ENCODE measurements at places on chromosomes 11 and 22.

DNA sequence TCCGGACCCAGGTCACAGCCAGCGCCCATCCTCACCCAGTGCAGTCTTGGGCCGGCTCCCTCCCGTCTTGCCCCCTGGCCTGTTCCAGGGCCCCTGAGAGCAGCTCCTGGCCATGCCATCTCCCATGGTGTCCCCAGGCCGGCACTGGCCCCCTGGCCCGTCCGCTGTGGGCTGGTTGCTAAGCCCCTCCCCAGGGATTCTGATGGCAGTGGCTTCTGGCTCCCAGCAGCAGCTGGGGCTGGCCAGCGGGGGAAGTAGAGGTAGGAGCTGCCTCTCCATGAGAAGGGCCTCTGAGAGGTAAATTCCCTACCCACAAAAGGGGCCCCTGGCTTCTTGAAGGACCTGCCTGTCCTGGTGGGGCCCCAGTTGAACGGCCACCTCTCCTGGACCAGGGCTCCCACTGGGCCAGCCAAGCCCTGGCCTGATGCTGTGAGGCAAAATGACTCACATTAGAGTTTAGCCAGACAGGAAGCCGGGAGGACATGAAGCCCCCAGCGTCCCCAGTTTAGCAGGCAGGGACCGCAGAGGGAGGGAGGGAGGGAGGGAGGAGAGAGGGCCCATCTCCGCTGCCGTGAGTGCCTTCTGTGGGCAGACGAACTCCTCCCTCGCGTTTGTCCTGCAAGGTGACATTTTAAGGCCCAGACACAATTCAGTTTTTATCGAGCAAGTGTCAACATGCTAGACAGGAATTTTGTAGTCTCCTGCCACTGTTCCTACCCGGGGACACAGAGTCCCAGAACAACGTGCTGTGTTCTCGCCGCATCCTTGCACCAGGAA is 32.9 kb upstream of the GAL start:
- no peak for DNase-seq

DNA sequence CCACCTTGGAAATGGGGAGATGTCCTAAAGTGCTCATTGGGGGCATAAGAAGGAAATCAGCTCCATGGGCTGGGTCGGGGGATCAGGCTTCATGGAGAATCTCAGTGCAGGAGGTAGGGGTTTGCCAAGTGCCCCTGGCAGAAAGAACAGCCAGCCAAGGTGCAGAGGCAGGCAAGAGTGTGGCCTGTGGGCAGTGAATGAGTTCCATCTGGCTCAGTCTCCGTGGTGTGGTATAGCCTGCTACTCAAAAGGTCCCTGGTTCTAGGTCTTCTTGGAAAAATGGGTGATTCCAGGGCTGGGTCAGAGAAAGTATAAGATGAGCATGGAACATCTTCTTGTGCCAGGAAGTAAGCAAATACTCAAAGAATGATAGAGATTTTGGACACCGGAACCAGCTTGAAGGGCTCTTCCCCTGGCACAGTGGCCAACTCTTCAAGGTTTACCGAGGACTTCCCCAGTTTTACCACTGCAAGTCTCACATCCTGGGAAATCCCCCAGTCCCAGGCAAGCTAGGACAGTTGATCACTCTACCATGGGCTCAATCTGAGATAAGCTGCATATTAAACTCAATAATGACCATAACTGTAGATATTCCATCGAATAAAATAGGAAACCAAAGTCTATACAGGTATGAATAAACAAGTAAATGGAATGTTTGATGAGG is 10.6 kb upstream of the ARAP1 start:
- no peak for DNase-seq

- no peak for DNase-seq
These were observed 16.7 kb upstream of the MYEOV start for GRCh38 chr11:69277074-69277809.

GRCh38 chr22:19607192-19608002 is 83.2 kb upstream of the CLDN5 start:
- DNase-seq = peak; percentile 73

DNA sequence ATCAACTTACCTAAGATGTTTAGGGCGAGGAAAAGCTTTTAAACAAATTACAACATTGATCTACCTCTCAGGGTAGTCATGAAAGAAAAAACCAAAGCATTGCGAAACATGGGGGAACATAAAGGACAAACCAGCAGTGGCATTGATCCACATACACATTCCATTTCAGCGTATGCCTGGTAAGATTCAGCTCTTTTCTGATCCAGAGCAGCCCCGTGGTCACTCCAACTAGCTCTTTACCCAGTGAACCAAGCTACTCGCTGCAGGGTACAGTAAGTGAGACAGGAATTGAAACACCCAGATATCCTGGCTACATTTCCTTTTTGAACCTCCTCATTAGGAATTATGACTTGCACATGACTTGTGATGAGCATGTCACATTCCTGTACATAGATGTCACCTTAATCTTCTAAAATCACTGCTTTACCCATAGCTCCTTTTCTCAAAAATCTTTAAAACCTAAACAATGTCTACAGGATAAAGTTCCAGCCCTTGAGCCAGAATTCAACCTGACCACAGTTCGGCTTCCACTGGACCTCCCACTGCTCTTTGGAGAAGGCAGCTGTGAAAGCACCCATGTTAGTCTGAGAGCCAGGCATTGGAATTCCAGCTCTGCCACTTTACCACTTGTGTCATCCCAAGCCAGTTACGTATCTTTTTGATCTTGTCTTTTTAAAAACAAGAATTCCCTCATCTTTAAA is 42.9 kb upstream of the AKIP1 start:
- DNase-seq = no peak

DNA sequence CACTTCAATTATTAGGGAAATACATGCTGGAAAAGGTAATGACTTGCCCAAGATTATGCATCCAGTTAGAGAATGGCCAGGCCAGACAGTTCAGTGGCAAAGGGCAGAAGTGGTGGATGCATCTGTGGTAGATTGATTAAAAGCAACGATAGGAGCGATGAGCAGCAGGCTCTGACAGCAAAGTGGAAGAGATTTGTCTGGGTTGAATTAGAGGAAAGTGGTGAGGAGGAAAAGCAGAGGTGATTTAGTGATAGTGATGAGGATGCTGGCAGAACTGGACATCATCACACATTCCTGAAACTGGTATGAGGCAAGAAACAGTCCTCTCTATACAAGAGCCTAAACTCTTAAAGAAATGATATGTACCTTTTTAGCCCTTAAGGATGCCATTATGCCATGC is 12.5 kb downstream of the HSD17B12 start:
- DNase-seq = no peak

DNA sequence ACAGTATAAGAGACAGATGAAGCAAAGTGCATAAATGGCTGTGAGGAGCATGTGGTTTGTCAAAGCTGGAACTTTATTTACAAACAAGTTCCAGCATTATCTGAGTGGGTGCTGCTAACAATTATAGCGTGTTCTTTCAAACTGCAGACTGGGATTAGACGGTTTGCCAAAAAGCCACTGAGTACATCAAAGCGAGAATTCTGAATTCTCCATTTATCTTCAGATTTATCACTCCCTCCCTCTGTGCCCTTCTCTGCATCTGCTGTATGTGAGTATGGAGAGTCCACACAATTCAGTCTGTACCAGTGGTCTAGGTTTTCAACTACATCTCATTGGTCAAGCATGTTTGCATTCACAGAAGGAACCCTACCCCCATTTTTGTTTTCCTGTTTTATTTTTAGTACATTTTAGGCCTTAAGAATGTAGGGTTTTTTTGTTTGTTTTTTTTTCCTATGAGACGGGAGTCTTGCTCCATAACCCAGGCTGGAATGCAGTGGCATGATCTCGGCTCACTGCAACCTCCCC is 18.1 kb upstream of the INCENP start:
- DNase-seq = no peak

DNA sequence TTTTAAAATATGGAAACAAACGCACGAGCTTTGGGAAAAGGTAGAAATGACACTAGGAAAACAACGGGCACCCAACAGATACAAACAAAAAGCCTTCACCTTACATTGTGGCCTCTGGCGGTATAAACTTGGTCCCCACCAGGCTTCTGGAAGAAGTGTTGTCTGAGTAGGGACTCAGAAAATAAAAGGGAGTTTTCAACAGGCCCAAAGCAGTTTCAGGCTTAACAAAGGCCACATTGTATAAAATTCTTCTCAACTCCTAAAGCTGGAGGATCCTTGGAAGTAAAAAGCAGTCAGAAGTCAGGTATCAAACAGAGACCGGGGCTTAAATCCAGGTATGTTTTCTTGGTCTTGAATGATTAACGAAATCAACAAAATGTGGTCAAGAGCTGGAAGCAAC is 61.0 kb downstream of the LARGE1 start:
- no peak for DNase-seq

DNA sequence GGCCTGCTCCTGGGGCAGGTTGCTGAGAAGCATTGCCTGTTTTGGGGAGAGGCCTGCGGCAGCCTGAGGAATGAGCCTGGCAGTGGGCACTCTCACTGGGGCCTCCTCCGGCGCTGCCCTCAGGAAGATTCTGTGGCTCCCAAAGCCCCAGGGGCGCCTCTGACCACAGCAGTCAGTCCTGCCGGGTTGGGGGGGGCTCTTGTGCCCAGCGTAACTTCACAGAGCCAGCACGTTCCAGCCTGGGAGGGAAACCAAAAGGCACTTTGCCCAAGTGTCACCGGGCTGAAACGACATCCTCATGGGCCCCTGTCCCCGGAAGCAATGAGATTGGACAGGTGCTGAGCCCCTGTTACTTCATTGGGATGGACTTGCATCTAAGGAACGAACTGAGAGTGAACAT is 4.3 kb upstream of the LRP5 start:
- no peak for DNase-seq

GRCh38 chr11:119359365-119360214 is 13.1 kb upstream of the MFRP start:
- DNase-seq = no peak

DNA sequence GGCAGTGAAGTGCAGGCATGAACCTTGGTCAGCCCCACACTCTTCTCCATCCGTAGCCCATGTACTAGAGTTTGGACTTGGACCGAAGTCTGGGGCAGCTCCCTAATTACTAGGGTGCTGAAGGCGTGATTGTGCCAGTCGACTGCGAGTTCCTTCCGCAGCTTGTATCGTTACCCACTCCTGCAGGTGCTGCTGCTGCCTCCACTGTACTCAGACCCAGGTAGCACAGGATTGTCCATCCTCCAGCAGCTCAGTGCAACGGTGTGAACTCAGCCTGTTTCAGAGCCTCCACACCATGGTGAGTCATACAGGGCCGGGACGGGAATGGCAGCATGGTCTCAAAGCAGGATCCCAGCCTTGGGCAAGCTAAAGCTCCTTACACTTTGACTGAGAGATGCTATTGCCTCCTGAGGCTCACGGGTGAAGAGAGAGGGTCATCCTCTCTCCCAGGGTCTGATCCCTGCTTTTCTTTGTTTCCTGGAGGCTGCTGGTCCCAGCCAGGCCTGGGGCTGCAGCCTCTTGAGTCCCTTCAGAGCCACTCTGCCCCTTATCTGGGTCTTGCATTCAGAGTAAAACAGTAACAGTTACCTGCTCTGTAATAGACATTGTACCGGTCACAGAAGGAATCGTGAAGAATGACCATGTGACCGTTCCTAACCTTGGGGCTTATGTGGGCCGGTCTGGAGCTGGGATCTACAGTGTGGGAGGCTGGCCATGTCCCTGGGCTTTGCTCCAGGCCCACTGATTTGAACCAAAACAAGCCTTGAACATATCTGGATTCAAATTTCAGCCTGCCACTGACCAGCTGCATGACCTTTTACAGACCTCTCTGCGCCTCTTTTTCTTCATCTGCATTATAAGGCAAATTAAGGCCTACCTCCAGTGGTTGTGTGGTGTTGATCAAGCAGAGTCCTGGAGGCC is 1.7 kb downstream of the TKFC start:
- DNase-seq = no peak

GRCh38 chr11:132111316-132111715 is 740.9 kb downstream of the NTM start:
- DNase-seq = no peak

- no peak for DNase-seq
These were observed 4.7 kb upstream of the PELI3 start for GRCh38 chr11:66462010-66462409.

DNA sequence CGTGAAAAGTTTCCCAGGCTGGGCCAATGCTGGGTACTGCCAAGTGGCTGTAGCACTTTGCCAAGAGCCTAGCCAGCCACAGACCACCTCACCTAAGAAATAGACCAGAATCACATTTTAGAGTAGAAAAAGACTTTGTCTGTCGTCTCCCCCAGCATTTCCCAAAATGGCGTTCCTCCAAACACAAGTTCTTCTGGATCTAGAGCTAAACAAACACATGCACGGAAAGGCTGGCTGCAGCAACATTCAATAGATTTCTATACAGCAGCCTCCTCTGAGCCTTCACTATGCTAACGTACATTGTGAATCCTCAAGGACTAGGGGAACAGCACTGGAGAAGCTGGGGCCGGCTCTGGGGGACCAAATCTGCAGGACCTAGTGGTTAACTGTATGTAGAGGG is 65.0 kb downstream of the EFCAB6 start:
- DNase-seq = no peak

DNA sequence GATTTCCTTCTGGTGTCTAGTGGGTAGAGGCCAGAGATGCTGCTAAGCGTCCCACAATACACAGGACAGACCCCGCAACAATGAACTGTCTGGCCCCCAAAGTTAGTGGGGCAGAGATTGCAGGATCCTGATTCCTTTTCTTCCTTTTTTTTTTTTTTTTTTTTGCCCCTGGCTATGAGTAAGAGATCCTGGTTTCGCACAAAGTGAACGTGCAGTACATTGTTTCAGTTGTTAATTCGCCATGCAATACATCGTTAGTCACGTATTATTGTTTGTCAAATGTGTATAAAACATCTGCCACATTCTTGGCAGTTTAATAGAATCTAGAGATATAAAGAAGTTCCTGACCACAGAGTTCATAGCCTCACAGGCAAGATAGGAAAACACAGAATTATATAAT is 20.2 kb downstream of the ST3GAL4 start:
- DNase-seq = no peak

- peak; percentile 21 for DNase-seq
These were observed 100.3 kb upstream of the AKIP1 start for GRCh38 chr11:8810540-8811301.

- DNase-seq = no peak
These were observed 109.0 kb upstream of the NNMT start for GRCh38 chr11:114187173-114187572.

GRCh38 chr11:26229981-26230380 is 101.9 kb upstream of the ANO3 start:
- no peak for DNase-seq

GRCh38 chr11:69702769-69703452 is 911 bp downstream of the FGF19 start:
- no peak for DNase-seq

DNA sequence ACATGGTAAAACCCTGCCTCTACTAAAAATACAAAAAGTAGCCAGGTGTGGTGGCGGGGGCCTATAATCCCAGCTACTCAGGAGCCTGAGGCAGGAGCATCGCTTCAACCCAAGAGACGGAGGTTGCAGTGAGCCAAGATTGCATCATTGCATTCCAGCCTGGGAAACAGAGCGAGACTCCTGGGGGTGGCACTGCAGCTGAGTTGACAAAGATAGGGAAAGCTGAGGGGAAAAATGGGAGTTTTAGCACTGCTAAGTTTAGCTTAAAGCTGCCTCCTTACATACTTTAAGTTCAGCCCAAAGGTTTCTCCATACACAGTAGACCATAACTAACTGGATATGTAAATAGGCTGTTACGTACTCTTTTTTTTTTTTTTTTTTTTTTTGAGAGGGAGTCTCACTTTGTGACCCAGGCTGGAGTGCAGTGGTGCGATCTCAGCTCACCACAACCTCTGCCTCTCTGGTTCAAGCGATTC is 9.0 kb upstream of the USP28 start:
- no peak for DNase-seq

GRCh38 chr11:19607656-19608360 is 104.8 kb upstream of the NAV2 start:
- DNase-seq = no peak

- no peak for DNase-seq
These were observed 33.5 kb upstream of the BID start for GRCh38 chr22:17807578-17808410.

Measured in NCI-H2107 (cell line).